ENCODE measurements at places on chromosomes 4 and X.

- no peak for DNase-seq
These were observed 75.3 kb downstream of the DHRSX start for GRCh38 chrX:2425286-2426071.

GRCh38 chr4:158861281-158861680 is 92.5 kb downstream of the FNIP2 start:
- no peak for DNase-seq

GRCh38 chr4:185019456-185020292 is 1.4 kb downstream of the HELT start:
- DNase-seq, result no peak

GRCh38 chr4:12408364-12408763 is 979.7 kb upstream of the HS3ST1 start:
- no peak for DNase-seq

DNA sequence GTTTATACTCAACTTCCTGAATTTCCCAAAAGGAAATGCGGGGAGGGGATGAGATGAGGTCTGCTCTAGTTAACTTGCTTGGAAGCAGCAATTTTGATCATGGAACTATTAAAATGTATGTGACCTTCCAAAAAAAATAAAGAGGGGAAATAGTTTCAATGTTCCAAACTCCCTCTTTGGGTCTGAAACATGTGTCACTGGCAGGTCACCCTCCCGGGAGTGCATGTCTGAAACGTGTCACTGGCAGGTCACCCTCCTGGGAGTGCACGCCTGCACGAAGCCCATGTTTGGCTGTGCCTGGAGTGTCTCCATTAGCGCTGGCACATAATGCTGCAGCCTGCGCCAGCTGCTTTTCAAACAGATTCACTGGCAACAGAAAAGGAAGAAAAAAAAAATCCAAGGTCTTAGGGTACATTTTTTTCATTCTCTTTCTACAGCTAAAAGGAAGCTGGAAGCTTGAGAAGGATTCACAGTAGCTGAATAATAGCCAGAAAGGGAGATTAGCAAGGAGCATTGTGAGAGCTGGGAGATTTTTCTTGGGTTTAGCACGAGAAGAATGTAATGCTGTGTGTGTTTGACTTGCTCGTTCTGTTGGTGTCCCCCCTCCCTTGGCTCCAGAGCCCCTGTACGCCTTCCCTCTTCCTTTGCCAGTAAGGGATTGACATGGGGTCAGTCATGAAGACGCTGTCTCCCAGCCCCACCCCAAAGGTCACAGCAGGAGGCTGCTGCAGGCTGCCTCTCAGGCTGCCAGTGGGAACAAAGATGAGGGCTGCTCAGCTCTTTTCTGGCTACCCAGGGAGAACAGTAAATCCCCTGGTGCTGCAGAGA is 39.2 kb upstream of the TLR3 start:
- DNase-seq, result no peak

DNA sequence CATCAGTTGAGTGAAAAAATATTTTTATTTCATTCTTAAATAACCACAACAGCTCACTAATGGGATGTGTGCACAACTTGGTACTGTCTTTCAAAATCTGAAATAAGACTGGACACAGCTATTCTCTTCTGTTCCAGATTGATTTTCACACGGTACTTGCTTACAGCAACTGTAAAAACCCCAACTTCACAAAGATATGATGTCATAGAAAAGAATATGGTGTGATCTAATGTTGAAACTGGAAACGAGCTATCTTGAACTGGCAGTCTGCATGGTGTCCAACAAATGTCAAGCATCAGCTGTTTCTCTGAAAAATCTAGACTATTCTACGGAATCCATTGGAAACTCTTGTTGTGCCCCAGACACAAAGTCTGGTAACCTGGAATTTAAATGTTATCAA is 14.7 kb downstream of the HELQ start:
- DNase-seq, result no peak

GRCh38 chr4:78356251-78356786 is 195.3 kb upstream of the ANXA3 start:
- no peak for DNase-seq

Data from cerebellar nuclear complex (tissue), 1 donor.